ENCODE measurements at places on chromosomes 11 and 22.

GRCh38 chr11:83663988-83664387 is 377.8 kb upstream of the CCDC90B start:
- DNase-seq, result no peak

GRCh38 chr22:17772958-17773605 is 1.2 kb downstream of the BID start:
- DNase-seq, result no peak

- no peak for DNase-seq
Observed at GRCh38 chr22:36374603-36375024, 13.2 kb downstream of the MYH9 start.

DNA sequence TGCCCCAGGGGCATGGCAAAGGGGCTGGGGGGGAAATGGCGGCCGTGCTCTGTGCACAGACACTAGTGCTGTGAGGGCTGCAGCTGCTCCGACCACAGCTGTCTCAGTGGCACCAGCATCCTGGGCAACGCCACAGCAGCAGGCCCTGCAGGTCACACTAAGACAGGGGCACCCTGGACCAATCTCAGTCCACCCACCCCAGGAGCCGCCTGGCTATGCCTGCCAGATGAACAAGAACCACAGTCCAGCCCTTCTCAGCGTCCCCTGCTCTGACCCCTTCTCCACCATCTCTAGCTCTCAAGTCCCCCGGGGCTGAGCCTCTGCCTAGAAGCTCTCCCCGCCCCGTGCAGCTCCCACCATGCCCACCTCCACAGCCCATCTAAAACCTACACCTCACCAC is 16.5 kb downstream of the TUBGCP6 start:
- DNase-seq, result no peak

DNA sequence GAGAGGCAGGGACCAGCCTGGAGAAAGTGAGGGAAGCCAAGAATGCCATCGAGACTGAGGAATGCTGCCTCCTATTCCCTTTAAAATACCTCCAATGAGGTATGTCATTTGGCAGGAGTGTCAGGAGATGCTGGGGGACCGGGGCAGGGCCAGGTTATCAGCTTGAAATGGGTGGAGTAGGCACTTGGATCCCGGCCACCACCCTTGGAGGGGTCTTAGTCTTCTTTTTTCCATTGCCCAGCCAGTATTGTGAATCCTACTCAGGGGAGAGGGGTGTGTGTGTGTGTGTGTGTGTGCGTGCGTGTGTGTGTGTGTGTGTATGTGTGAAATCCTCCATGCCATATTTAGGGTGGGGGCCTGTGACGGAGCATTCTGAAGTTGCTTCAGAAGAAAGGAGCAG is 116.2 kb downstream of the ZBTB16 start:
- DNase-seq, result no peak

- no peak for DNase-seq
Observed at GRCh38 chr11:127965939-127966668, 621.3 kb downstream of the ETS1 start.

- no peak for DNase-seq
Observed at GRCh38 chr11:113663567-113663966, 42.5 kb downstream of the TMPRSS5 start.

DNA sequence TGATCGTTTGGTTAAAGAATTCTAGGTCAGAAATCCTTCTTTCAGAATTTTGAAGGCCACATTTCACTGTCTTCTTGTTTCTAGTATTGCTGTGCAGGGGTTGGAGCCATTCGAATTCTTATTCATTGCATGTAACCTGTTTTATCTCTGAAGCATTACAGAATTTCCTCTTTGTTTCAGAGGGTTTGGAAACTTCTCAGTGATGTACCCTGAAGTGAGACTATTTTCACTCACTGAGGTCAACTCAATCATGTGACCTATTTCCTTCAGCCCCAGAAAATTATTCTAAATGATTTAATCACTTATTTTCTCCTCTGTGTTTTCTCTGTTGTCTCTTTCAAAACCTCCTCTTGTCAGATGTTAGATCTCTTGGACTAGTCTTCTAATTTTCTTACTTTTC is 147.8 kb downstream of the ENTHD1 start:
- DNase-seq, result no peak

DNA sequence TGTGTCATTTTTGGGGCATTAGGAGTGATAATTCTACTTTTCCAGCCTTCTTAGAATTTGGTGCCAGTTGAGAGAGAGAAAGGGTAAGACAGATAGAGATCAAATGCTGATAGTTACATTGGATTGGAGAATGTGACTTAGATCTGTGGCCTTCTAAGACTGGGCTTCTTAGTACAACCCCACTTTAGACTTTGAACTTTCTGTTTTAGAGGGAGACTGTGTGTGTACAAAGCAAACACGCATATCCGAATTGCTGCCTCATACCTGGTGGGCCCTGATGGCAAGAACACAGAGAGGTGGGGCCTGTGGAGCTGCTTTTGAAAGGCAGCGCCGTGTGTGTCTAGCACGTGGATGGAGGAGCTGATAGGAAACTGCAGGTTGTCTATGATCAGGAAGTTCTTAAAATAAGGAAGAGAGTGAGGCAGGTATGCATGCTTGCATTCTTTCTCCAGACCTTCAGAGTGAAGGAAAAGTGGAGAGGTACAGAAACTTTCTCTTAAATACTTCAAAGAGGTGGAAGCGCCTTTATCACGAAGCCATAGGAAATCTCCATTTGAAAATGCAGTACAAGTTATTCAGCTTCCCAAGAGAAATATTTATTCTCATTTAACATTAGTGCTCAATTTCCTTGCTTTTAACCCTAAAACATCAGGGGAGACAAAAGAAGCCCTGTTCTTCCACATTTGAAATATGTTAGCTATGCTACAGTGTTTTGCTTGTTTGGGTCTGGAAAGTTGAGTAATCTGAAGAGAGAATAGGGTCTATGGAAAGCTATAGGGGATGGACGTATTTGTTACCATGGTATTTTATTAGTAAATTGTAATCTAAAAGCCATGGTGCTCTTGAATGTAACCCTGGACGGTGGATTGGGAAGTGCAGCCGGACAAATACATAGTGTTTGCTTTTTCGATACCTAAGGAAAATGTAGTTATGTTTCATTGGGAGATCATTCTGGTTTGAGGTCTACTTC is 13.7 kb downstream of the PDHX start:
- DNase-seq, result no peak

- no peak for DNase-seq
Observed at GRCh38 chr11:64789331-64790204, 11.2 kb upstream of the SF1 start.

- DNase-seq, result no peak
Observed at GRCh38 chr11:45264839-45265515, 21.2 kb downstream of the SYT13 start.

DNA sequence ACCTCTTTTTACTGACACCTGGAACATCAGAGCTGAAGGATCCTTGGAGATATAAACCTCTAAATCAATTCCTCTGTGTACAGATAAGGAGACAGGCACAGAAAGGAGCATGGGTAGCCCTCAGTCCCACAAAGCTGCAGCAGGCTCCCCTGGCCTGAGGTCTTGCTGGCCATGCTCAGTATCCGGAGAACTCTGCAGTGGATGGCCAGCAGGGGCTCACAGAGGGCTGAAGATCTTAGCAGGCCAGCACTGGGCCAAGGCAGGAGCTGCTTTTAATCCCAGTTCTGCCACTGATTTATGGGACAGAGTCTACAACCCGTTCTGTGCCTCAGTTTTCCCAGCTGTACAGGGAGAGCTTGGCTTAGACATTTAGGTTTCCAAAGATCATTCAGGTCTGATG is 52.6 kb upstream of the LRRC32 start:
- no peak for DNase-seq

- DNase-seq, result no peak
Observed at GRCh38 chr11:68138237-68138636, 17.0 kb upstream of the CHKA start.

- no peak for DNase-seq
Observed at GRCh38 chr22:47325249-47325648, 562.8 kb downstream of the TBC1D22A start.

- DNase-seq, result no peak
Observed at GRCh38 chr11:46984987-46985386, 48.4 kb downstream of the CSTPP1 start.

DNA sequence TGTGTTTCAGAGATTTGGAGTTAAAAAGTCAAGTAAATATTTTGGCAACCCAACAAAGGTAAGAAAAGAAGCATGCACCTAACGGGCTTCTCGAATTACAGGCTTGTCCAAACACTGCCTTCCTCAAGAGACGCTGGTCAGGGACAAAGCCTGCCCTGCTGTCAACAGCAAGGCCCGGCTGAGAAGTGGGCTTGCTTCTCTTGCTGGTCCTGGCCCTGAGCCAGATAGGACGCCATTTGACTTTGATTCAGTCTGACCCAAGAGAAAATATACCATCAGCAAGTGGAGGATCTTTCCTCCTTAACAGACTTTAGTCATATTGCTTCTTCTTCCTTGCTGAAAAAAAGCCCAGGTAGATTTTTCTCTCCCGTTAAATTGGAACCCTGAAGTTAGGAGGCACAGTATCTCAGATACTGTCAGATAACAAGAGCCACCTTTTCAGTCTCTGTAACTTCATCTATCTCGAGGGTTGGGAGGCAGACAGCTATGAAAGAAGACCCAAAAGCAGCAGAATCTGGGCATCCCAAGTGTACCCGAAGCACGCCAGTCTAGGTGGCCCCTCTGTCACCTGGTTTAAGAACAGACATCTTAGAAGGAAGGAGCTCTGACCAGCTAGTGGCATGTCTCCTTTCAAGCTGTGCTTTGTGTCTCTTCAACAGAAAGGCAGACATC is 57.5 kb downstream of the C22orf31 start:
- DNase-seq, result no peak

DNA sequence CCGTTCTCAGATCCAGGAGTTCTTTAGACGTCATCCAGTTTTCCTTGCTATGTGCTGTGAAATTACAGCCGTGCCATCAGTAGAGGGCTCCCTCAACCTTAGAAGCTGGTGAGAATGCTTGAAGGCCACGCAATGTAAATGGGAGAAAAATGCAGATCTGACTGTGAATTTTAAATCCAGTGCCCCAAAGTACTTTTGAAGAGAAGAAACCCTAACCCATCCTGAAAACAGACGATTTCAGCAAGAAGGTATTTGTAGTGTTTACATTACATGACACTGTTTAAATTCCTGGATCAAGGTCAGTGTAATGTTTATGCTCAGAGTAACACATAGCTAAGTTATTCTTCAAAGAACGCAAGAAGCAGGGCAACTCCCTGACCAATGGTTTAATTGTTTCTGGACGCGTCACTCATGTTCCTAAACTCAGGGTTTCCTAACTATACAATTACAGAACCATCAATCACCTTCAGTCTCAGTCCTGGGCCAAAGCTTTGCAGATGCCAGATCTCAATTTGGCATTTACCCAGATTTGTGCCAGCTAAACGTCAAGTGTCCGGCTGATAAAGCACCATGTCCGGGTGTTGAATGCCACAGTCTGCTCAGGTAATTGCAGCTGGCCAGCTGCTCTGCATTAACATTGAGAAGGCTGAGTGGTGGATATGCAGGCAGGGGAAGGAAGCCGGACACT is 38.2 kb downstream of the ADAMTS8 start:
- no peak for DNase-seq

- DNase-seq, result no peak
Observed at GRCh38 chr11:102669664-102670063, 35.9 kb downstream of the MMP27 start.

DNA sequence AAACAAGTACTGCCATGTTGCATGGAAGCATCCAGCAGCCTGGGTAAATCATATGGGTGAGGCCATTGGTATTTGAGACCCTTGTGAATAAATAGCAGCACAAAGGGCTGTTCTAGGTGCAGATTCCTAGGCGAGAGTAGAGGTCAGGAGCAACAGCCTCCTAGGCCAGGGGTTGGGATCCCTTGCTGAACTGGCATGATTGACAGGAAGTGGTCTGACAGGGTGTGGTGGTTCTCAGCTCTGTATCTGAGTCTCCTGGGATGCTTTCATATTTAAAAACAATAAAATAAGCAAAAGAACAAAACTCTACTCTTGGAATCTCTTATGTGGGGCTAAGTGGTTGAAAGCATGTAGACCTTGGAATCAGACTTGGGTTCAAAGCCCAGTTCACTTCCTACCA is 35.8 kb downstream of the INSC start:
- DNase-seq, result no peak

DNA sequence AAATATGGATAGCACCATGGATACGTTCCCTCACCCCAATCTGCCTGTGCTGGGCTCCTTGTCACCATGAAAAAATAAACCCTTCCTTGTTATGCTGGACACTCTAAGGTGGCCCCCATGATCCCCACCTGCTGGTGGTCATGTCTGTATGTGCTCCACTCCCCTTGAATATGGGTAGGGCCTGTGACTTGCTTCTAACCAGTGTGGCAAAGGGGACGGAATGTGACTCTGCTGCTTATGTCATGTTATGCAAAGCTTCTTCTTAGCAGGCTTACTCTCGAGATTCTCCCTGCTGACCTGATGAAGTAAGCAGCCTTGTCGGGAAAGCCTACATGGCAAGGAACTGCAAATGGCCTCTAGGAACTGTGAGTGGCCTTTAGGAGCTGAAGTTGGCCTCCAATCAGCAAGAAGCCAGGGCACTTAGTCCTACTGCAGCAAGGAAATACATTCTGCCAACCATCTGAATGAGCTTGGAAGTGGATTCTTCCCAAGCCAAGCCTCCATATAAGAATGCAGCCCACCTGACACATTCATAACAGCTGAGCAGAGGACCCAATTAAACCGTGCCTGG is 159.9 kb downstream of the CCDC34 start:
- DNase-seq, result no peak

- DNase-seq, result no peak
Observed at GRCh38 chr11:106958517-106959248, 59.6 kb downstream of the GUCY1A2 start.

DNA sequence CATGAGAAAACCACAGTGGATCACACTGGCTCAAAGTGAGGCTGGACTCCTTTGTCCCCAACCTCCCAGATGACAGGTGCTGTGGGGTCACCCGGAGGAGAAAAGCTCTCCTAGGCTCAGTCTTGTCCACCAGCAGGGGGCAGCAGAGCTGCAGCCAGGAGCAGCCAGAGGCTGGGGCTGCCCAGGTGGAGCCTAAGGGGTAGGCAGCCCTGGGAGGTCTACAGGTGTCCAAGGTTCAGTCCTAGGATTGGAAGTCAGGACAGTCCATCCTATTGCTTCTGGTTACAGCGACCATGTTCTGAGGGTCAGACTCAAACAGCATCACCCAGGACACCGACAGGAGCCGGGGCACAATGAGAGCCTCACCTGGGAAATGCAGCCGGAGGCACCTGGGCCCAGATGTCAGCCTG is 77.6 kb upstream of the IGLL5 start:
- no peak for DNase-seq

DNA sequence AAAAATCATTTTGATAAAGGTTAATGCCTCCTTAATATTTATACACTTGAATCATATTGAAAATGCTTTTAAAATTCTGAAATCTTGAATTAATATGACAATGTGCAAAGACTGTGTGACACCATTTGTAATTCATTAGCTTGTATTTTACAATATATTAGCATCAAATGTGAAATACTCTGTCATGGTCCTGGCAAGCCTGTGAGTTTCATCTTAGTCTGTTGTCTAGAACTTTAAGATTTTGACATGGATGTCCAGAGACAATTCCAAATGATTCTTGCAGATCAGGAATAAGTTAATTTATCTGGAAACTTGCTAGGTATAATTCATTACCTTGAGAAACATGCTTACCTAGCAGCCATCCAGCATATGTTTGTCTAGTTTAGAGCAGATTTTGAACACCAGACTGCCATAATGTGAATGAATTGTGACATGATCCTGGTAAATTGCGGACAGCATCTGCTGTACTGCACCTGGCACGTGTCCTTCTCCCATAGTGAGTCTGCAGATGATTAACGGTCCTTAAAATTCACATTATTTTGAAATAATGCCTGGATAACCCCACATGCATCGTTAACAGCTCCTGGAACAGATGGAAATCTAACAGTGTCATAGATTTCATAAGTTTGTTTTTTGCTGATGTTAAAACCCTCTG is 34.5 kb upstream of the DEUP1 start:
- DNase-seq, result no peak

GRCh38 chr22:16965083-16965482 is 42.9 kb downstream of the GAB4 start:
- no peak for DNase-seq
